ENCODE measurements at places on chromosomes 1 and 21.

GRCh38 chr1:224170748-224171478 lies 12.1 kb upstream of the DEGS1 start:
- no peak for DNase-seq

GRCh38 chr1:245952383-245953026 lies 554.6 kb downstream of the SMYD3 start:
- DNase-seq = no peak

- peak; percentile 72 for DNase-seq
Observed at GRCh38 chr21:37257967-37258877, 8.9 kb downstream of the VPS26C start.

- DNase-seq = no peak
Observed at GRCh38 chr1:67144696-67145095, 9.9 kb upstream of the C1orf141 start.

- DNase-seq = no peak
Observed at GRCh38 chr21:18760247-18760646, 356.7 kb upstream of the TMPRSS15 start.

DNA sequence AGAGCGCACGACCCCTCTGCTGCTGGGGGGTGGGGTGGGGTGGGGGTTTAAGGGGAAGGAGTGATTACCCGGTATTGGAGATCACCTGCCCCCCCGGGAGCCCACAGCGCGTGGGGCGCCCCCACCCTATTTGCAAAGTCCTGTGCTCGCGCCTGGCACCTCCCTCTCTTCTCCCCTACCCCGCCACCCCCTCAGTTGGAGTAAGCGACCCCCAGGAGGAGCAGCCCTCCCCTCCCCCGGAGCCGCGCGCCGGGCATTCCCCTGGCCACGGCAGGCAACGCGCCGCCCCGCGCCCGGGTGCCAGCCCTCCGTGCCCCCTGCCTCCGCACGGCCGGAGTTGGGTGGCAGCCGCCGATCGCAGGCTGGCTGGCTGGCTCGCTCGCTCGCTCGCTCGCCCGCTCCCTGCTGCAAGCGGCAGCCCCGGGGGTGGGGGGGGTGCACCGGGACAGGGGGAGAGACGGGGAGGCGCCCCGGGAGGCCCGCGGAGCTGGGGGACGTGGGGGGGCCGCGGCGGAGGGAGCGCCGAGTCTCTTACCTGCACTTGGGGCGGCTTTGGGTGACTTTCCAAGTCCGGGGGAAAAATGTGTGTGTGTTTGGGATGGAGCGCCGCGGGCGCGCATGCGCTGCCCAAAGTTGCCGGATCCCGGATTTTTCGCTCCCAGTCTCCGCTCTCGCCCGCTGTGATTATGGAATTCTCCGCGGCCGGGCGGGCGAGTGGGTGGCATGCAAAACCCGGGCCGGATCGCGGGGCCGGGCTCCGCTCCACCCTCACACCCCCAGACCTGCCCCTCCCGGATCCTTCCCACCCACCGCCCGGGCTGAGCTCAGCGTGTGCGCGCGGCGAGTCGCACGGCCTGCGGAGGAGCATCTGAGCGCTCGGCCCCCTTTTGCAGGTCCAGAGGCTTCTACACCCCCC lies at the start of gene CASZ1:
Gene CASZ1 (minus strand): TSS at position 618 of the 916 bp plus-strand sequence. CDS start 102,757 bp downstream, outside the sequence.
- DNase-seq = peak; percentile 81

- no peak for DNase-seq
Observed at GRCh38 chr1:164613176-164613575, 54.2 kb downstream of the PBX1 start.

DNA sequence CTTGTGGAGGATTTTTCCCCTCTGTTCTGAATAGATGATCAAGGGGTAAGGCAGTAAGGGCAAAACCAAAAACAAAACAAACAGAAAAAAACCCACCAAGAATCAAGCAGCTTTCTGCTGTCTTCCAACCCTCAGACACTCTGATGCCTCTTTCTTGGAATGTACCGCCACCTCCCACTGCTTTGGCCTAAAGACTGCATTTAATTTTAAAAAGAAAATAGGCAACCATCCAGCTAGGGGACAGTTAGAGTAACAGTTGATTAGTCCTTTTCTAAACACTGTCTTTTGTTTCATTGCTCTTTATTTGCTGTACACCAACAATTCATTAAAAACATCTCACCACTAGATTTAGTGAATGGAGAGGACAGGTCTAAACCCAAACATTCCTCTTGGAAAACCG lies 21.5 kb downstream of the WLS start:
- no peak for DNase-seq
